ENCODE measurements at places on chromosomes 2 and 18. TPM values are rescaled to one million over a fixed set of nuclear protein-coding genes. Genes with fewer than 3 reads are reported as not detected.
A peak's percentile ranks its signal among the peaks of the same experiment; 100 is the strongest.

The STPG4 gene
- total RNA-seq, result 0.28 TPM

The ALS2 gene
- total RNA-seq, result 20.1 TPM

The KATNAL2 gene
- total RNA-seq, result 0.48 TPM

The BOLA3 gene
- total RNA-seq, result 26.7 TPM

The ADD2 gene
- total RNA-seq, result 0.78 TPM

The CYP20A1 gene
- 49.5 TPM for total RNA-seq

The PGAP1 gene
- total RNA-seq, result 4.3 TPM

The ELOA2 gene
- not detected for total RNA-seq

The GRB14 gene
- total RNA-seq, result 60.9 TPM

The HOXD11 gene
- not detected for total RNA-seq

DNA sequence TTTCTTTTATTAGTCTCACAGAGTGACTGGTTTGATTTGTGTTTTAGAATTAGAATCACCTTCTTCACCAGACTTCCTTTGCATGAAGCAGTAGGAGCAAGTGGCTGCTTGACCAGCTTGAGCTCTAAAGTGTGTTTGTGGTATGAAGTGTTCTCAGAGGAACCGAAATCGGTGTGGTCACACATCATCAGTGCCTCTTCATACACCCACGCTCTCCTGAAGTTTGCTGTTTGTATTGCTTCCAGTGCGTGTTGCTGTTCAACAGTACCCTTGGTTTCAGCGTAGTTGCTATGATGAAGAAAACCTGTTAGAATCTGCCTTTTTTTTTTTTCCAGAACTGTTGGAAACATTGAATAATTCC, 77.9 kb downstream of the LIMS1 start:
- no peak overlapping the region for H3K4me3 ChIP-seq
- H3K4me1 ChIP-seq, result peaks cover 5% of the 10 kb centered on the region

GRCh38 chr2:46335391-46336282, 38.4 kb downstream of the EPAS1 start:
- H3K36me3 ChIP-seq, result no peaks in the 10 kb centered on the region
- no peaks in the 10 kb centered on the region for H3K27me3 ChIP-seq
- no peak overlapping the region for H3K27ac ChIP-seq
- H3K4me1 ChIP-seq, result peaks cover 4% of the 10 kb centered on the region

DNA sequence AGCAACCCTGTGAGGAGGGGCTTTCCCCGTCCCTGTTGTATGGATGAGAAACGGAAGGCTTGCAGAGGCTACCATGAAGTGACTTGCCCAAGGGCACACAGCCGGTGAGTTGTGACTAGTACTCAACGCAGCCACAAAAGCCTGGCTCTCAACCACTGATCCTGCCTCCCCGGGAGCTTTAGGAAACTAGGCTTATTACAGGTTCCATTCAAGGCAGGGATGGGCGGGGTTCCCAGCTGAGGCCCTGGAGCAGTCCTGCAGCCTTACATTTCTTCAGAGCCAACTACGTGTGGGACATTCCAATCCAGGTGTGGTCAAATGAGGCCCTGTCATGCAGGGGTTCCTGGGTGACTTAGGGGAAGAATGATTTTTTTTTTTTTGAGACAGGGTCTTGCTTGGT, 59.6 kb downstream of the MEX3C start:
- H3K27ac ChIP-seq, result no peak overlapping the region
- H3K27me3 ChIP-seq, result no peaks in the 10 kb centered on the region
- no peak for DNase-seq
- no peaks in the 10 kb centered on the region for H3K4me1 ChIP-seq
- no peaks in the 10 kb centered on the region for H3K36me3 ChIP-seq
- H3K4me3 ChIP-seq, result no peak overlapping the region

GRCh38 chr18:44799382-44799906, 118.8 kb downstream of the SETBP1 start:
- no peaks in the 10 kb centered on the region for H3K27me3 ChIP-seq
- H3K27ac ChIP-seq, result no peak overlapping the region
- H3K36me3 ChIP-seq, result no peaks in the 10 kb centered on the region
- H3K4me1 ChIP-seq, result no peaks in the 10 kb centered on the region
- no peak for DNase-seq

- no peaks in the 10 kb centered on the region for H3K4me1 ChIP-seq
- no peaks in the 10 kb centered on the region for H3K27me3 ChIP-seq
- no peaks in the 10 kb centered on the region for H3K36me3 ChIP-seq
Measured at GRCh38 chr2:166126007-166126639, 1.7 kb downstream of the SCN1A start.

DNA sequence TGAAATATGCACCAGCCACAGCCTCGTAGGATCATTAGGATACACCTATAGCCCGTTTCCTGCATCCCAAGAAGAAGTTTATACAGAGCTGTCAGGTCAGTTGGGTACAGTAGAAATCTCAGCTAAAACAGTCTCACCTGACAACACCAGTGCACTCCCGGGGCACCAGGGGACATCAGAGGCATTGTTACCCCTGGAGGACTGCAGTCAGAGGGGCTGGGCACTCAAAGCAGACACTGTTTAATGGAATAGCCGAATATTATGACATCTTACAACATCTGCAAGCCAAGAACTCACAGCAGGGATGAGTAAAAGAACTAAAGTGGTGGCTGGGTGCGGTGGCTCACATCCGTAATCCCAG, 93.0 kb upstream of the ID2 start:
- H3K27me3 ChIP-seq, result no peaks in the 10 kb centered on the region
- H3K4me3 ChIP-seq, result no peak overlapping the region
- no peak overlapping the region for H3K27ac ChIP-seq

GRCh38 chr2:219155054-219155644, 5.5 kb downstream of the NHEJ1 start:
- H3K27me3 ChIP-seq, result no peaks in the 10 kb centered on the region
- H3K27ac ChIP-seq, result no peak overlapping the region
- peaks cover 5% of the 10 kb centered on the region for H3K4me1 ChIP-seq
- H3K36me3 ChIP-seq, result peaks cover 17% of the 10 kb centered on the region

GRCh38 chr2:202098291-202098690, 25.2 kb downstream of the KIAA2012 start:
- no peak overlapping the region for H3K4me3 ChIP-seq
- H3K36me3 ChIP-seq, result no peaks in the 10 kb centered on the region
- H3K4me1 ChIP-seq, result no peaks in the 10 kb centered on the region
- H3K27ac ChIP-seq, result no peak overlapping the region
- H3K27me3 ChIP-seq, result no peaks in the 10 kb centered on the region

DNA sequence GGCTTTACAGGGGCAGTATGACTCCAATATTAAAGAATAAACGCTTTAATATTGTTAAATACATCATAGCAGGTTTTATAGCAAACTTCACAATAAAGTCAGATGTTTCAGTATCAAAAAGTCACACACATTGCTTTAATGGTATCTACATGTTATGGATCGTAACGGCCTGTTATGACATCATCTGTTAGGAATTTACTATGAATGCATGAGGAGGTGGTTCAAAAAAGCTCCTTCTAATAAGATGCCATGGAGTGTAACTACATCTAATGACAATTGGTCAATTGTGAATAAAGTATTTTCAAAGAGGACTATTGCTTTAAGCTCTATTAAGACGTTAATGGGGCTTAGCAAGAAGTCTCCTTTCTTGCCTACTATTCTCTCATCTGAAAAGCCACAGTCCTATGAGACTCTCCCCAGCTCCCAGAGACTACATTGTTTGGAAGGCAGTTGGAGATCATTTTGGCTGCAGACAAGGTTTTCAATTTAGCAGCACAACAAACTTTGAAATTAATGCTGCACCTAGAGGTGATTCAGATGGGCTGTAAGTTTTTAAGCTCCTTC, 300.7 kb upstream of the MEIS1 start:
- no peak overlapping the region for H3K4me3 ChIP-seq
- H3K4me1 ChIP-seq, result no peaks in the 10 kb centered on the region
- H3K27ac ChIP-seq, result no peak overlapping the region
- no peaks in the 10 kb centered on the region for H3K36me3 ChIP-seq
- no peak for DNase-seq
- H3K27me3 ChIP-seq, result no peaks in the 10 kb centered on the region

- H3K4me3 ChIP-seq, result no peak overlapping the region
- no peaks in the 10 kb centered on the region for H3K27me3 ChIP-seq
- H3K27ac ChIP-seq, result no peak overlapping the region
- H3K36me3 ChIP-seq, result no peaks in the 10 kb centered on the region
- no peaks in the 10 kb centered on the region for H3K4me1 ChIP-seq
Measured at GRCh38 chr2:95372845-95373244, 29.7 kb upstream of the FAHD2A start.

- H3K27me3 ChIP-seq, result no peaks in the 10 kb centered on the region
- H3K4me3 ChIP-seq, result no peak overlapping the region
- no peak for DNase-seq
- no peak overlapping the region for H3K27ac ChIP-seq
- no peaks in the 10 kb centered on the region for H3K4me1 ChIP-seq
Measured at GRCh38 chr2:127044165-127044718, 62.7 kb downstream of the BIN1 start.

DNA sequence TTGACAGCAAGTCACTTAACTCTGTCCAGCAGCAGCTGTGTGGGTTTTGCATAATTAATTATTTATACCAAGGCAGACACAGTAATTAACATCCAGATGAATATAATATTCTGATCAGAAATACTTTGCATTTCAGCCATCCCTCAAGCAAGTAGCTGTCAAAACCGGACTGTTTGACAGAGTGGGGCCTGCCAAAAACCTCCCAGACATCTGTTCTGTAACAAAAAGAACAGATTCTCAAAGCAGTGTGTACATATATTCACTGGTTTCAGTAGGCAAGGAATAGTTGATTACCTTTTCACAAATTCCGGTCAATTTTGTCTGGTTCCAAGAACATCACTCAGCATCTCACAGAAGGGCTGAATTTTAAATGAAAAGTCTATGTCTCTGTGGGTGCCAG, 291.6 kb downstream of the CMPK2 start:
- no peak overlapping the region for H3K27ac ChIP-seq
- no peak for DNase-seq
- H3K27me3 ChIP-seq, result no peaks in the 10 kb centered on the region
- H3K36me3 ChIP-seq, result no peaks in the 10 kb centered on the region
- no peaks in the 10 kb centered on the region for H3K4me1 ChIP-seq
- no peak overlapping the region for H3K4me3 ChIP-seq

DNA sequence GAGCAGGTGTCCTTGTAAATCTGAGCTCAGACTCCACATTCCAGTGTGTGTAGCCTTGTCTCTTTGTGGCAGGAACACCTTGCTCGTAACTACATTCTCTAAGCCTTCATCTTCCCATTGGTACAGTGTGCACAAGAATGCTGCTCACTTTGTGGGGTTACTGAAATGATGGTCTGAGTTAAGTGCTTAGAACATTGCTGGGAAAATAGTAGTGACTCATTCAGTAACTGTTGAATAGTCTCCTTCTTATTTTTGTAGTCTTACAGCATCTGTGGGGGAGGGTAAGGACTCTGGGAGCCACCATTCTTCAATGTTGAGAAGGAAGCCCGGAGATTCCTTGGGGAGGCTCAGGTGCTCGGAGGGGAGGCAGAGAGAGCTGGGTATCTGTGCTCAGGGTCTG, 236.0 kb upstream of the HDAC4 start:
- H3K4me1 ChIP-seq, result no peaks in the 10 kb centered on the region
- no peak overlapping the region for H3K4me3 ChIP-seq
- H3K27me3 ChIP-seq, result no peaks in the 10 kb centered on the region
- no peak overlapping the region for H3K27ac ChIP-seq

DNA sequence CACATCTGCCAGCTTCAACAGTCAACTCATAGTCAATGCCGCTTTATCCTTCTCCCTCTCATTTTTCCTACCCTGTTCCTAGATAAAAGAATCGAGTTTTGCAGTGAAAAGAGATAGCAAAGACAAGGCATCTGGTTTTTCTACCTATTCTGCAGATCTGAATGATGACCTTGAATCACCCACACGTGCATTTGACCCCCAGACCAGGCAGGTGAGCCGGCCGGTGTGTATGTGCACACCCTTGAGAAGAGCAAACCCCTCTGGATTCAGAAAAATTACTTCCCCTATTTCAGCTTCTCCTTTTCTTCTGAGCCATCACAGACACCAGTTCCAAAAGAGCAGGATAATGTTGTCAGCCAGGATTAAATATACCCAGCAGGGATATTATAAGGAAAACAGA, 115.6 kb upstream of the ST6GAL2 start:
- no peaks in the 10 kb centered on the region for H3K36me3 ChIP-seq
- no peak overlapping the region for H3K4me3 ChIP-seq
- no peak for DNase-seq
- no peaks in the 10 kb centered on the region for H3K4me1 ChIP-seq
- no peak overlapping the region for H3K27ac ChIP-seq
- no peaks in the 10 kb centered on the region for H3K27me3 ChIP-seq

GRCh38 chr2:24539258-24539657, 48.2 kb downstream of the NCOA1 start:
- no peak overlapping the region for H3K27ac ChIP-seq
- no peak for DNase-seq
- no peaks in the 10 kb centered on the region for H3K4me1 ChIP-seq
- H3K4me3 ChIP-seq, result no peak overlapping the region

- H3K4me3 ChIP-seq, result no peak overlapping the region
- H3K36me3 ChIP-seq, result no peaks in the 10 kb centered on the region
- no peak overlapping the region for H3K27ac ChIP-seq
- H3K27me3 ChIP-seq, result no peaks in the 10 kb centered on the region
Measured at GRCh38 chr2:182281276-182281675, 145.6 kb downstream of the PDE1A start.

DNA sequence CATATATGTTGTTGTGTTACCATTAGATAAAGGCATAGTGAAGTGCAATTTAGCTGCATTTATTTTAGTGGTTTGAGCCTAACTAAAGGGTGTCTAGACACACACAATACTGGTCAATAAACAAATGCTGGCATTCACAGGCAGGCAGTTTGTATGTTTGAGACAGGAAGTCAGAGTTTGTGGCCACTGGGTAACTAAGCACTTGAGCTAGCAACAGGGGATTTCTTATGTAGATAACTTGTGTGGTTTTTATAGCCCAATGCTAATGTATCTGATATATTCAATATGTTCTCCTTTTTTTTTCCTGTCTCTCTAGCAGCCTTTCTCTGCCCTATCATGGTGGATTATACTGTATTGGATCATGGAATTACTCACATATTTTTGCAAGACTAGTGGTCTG, 38.1 kb downstream of the LRRTM4 start:
- H3K36me3 ChIP-seq, result no peaks in the 10 kb centered on the region
- H3K27ac ChIP-seq, result no peak overlapping the region
- no peaks in the 10 kb centered on the region for H3K27me3 ChIP-seq

GRCh38 chr2:104975851-104976250, 62.0 kb upstream of the MRPS9 start:
- H3K27me3 ChIP-seq, result no peaks in the 10 kb centered on the region
- H3K36me3 ChIP-seq, result no peaks in the 10 kb centered on the region
- H3K4me3 ChIP-seq, result no peak overlapping the region
- no peaks in the 10 kb centered on the region for H3K4me1 ChIP-seq
- no peak for DNase-seq
- H3K27ac ChIP-seq, result no peak overlapping the region

- peak overlapping the region; percentile 14 for H3K27ac ChIP-seq
- DNase-seq, result no peak
- no peaks in the 10 kb centered on the region for H3K27me3 ChIP-seq
- H3K4me3 ChIP-seq, result no peak overlapping the region
- peaks cover 13% of the 10 kb centered on the region for H3K36me3 ChIP-seq
- peaks cover 9% of the 10 kb centered on the region for H3K4me1 ChIP-seq
Measured at GRCh38 chr2:218471036-218471435, 52.1 kb downstream of the VIL1 start.

Measured in adrenal gland (tissue), 19 donors.